Kidney (tissue), 22 donors: ENCODE measurements at places on chromosomes 4 and X. TPM values are rescaled to one million over a fixed set of nuclear protein-coding genes. Genes with fewer than 3 reads are reported as not detected.

DNA sequence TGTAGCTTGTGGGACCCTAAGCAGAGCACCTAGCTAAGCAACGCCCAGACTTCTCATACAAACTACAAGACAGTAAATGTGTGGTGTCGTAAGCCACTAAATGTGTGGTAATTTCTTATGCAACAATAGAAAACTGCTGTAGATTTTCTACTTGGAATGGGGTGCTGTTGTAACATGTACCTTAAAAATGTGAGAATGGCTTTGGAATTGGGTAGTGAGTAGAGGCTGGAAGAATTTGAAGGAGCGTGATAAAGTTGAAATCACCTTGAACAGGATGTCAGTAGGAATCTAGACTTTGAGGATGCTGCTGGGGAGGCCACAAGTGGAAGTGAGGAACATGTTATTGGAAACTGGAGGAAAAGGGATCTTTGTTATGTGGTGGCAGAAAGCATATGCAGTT lies 43.2 kb upstream of the FUNDC1 start:
- H3K36me3 ChIP-seq, result no peaks in the 10 kb centered on the region
- H3K27ac ChIP-seq, result no peak overlapping the region
- no peaks in the 10 kb centered on the region for H3K27me3 ChIP-seq

GRCh38 chrX:29488919-29489318 lies 726.4 kb upstream of the MAGEB2 start:
- no peak for DNase-seq
- no peaks in the 10 kb centered on the region for H3K36me3 ChIP-seq
- H3K4me3 ChIP-seq, result no peak overlapping the region
- H3K27me3 ChIP-seq, result no peaks in the 10 kb centered on the region
- H3K4me1 ChIP-seq, result no peaks in the 10 kb centered on the region
- no peak overlapping the region for H3K27ac ChIP-seq

GRCh38 chrX:44303119-44303518 lies 40.4 kb downstream of the EFHC2 start:
- H3K4me3 ChIP-seq, result no peak overlapping the region
- no peaks in the 10 kb centered on the region for H3K27me3 ChIP-seq
- H3K4me1 ChIP-seq, result no peaks in the 10 kb centered on the region

GRCh38 chrX:6732101-6732500 lies 197.2 kb upstream of the VCX3A start:
- H3K4me1 ChIP-seq, result no peaks in the 10 kb centered on the region
- H3K36me3 ChIP-seq, result no peaks in the 10 kb centered on the region
- H3K27ac ChIP-seq, result no peak overlapping the region
- DNase-seq, result no peak

- no peak overlapping the region for H3K27ac ChIP-seq
- no peaks in the 10 kb centered on the region for H3K27me3 ChIP-seq
- no peak for DNase-seq
- H3K4me1 ChIP-seq, result no peaks in the 10 kb centered on the region
- H3K36me3 ChIP-seq, result no peaks in the 10 kb centered on the region
- H3K4me3 ChIP-seq, result no peak overlapping the region
These were observed 80.8 kb downstream of the SLC7A11 start for GRCh38 chr4:138161351-138161750.

- peak; percentile 74 for DNase-seq
- peak within 1 kb of the TSS; percentile 44 for H3K4me3 ChIP-seq
- H3K36me3 ChIP-seq, result no peaks in the 10 kb centered on the region
These were observed at the start of gene PDGFRA for GRCh38 chr4:54228961-54229501. Gene PDGFRA (plus strand): TSS chr4:54229293. CDS start chr4:54258769, 29,476 bp downstream.

GRCh38 chr4:156662921-156663320 lies 308.7 kb downstream of the PDGFC start:
- H3K4me1 ChIP-seq, result no peaks in the 10 kb centered on the region
- no peaks in the 10 kb centered on the region for H3K27me3 ChIP-seq
- no peaks in the 10 kb centered on the region for H3K36me3 ChIP-seq

- H3K27me3 ChIP-seq, result no peaks in the 10 kb centered on the region
- no peak overlapping the region for H3K4me3 ChIP-seq
- peaks cover 7% of the 10 kb centered on the region for H3K4me1 ChIP-seq
- no peaks in the 10 kb centered on the region for H3K36me3 ChIP-seq
- H3K27ac ChIP-seq, result peak overlapping the region; percentile 33
- peak; percentile 64 for DNase-seq
These were observed 30.3 kb downstream of the TLR10 start for GRCh38 chr4:38752372-38752940.

DNA sequence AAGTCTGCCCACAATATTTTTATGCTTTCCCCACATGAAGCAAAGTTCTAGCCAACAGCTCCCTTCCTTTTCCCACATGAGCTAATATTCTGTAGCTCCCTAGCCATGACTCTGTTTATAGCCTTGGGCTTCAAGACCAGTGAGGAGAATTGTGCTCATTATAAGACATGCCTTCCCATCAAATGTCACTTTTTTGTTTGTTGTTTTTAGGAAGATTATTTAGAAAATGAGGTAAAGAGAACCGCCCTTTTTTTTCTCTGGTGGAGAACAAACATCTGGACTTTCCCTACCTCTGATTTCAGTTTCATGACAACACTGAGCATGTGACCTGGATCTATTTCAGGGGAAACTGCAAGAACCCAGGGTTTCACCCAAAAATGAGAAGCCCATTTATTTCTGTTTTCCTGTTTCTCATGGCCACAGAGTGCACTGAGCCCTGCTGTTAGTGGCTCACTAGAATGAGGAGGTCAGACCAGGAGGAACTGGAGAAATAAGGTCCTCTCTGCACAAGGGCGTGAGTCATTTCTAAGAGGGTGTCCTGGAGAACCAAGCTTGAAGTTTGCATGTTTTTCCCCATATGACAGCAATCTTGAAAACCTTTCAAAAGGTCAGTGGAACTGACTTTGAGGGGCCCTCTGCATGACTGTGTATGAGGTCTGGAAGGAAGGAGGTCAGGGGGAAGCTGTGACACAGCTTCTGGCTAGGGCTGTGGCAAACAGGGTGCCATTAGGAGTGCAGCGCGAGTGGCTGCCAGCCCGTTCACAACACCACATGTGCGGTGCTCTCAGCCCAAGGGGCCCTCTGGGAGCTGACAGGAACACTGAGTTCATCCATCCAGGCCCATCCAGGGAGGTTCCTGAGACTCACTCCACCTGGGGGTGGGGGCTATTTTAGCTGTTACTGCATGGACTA lies 55.2 kb downstream of the CHST7 start:
- no peak overlapping the region for H3K27ac ChIP-seq
- H3K36me3 ChIP-seq, result no peaks in the 10 kb centered on the region
- H3K4me1 ChIP-seq, result peaks cover 3% of the 10 kb centered on the region
- no peak overlapping the region for H3K4me3 ChIP-seq
- no peak for DNase-seq

- no peak overlapping the region for H3K4me3 ChIP-seq
- H3K27ac ChIP-seq, result no peak overlapping the region
- H3K4me1 ChIP-seq, result no peaks in the 10 kb centered on the region
These were observed 40.0 kb downstream of the TXK start for GRCh38 chr4:48093991-48094416.

- H3K27ac ChIP-seq, result no peak overlapping the region
- no peaks in the 10 kb centered on the region for H3K36me3 ChIP-seq
- no peaks in the 10 kb centered on the region for H3K4me1 ChIP-seq
- H3K27me3 ChIP-seq, result no peaks in the 10 kb centered on the region
These were observed 96.0 kb downstream of the EFHC2 start for GRCh38 chrX:44247468-44247867.

DNA sequence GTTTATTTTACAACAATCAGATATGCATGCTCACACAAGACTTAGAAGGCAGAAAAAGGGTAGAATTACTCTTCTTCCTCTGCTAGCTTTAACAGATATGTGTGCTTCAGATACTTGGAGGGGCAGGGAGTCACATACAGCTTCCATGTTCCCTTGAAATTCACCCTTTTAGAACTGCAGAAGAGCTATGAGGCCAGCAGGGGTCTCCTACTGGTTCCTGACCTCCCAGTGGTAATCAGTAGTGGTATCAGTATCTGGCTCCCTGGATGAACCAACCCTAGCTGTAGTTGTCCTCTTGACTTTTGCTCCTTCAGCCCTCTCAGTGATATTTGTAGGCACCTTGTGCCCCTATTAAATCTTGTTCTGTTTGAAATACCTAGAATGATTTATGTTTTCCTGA lies 81.5 kb downstream of the RCHY1 start:
- no peak overlapping the region for H3K4me3 ChIP-seq
- no peaks in the 10 kb centered on the region for H3K36me3 ChIP-seq
- no peaks in the 10 kb centered on the region for H3K4me1 ChIP-seq
- H3K27me3 ChIP-seq, result no peaks in the 10 kb centered on the region
- no peak for DNase-seq

DNA sequence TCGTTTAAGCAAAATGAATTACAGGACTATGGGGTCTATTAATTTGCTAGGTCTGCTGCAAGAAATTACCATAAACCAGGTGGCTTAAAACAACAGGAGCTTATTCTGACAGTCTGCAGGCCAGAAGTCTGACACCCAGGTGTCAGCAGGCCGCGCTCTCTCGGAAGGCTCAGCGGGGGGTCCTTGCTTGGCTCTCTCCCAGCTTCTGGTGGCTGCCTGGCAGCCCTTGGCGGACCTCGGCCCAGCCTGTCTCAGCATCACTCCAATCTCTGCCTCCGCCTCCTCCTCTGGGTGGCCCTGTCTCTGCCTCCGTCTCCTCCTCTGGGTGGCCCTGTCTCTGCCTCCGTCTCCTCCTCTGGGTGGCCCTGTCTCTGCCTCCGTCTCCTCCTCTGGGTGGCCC lies 580.5 kb upstream of the FAT1 start:
- H3K4me1 ChIP-seq, result no peaks in the 10 kb centered on the region
- H3K27me3 ChIP-seq, result no peaks in the 10 kb centered on the region
- H3K27ac ChIP-seq, result no peak overlapping the region
- peak; percentile 33 for DNase-seq
- no peak overlapping the region for H3K4me3 ChIP-seq
- H3K36me3 ChIP-seq, result no peaks in the 10 kb centered on the region

DNA sequence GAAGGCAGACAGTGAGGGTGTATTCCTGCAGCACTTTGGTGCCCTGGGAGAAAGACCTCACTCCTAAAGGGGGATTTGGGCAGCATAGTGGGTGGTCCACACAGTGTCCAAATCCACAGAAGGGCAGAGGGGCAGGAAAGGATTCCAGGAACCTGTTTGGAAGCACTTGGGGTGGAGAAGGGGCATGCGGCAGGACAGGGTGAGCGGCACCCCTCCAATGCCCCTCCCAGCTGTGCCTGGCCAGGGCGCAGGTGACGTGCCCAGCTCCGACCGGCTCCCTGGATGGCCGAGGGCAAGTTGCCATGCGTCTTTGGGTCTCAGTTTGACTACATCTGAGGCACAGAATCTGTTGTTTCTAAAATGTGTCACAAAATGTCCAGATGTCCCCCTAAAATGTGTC lies 66.5 kb upstream of the HMX1 start:
- no peak overlapping the region for H3K27ac ChIP-seq
- no peaks in the 10 kb centered on the region for H3K4me1 ChIP-seq
- no peak for DNase-seq
- no peaks in the 10 kb centered on the region for H3K36me3 ChIP-seq

GRCh38 chr4:144578681-144579080 lies 67.3 kb upstream of the HHIP start:
- no peak overlapping the region for H3K4me3 ChIP-seq
- no peak overlapping the region for H3K27ac ChIP-seq
- H3K27me3 ChIP-seq, result no peaks in the 10 kb centered on the region
- H3K36me3 ChIP-seq, result no peaks in the 10 kb centered on the region
- DNase-seq, result no peak
- H3K4me1 ChIP-seq, result no peaks in the 10 kb centered on the region

DNA sequence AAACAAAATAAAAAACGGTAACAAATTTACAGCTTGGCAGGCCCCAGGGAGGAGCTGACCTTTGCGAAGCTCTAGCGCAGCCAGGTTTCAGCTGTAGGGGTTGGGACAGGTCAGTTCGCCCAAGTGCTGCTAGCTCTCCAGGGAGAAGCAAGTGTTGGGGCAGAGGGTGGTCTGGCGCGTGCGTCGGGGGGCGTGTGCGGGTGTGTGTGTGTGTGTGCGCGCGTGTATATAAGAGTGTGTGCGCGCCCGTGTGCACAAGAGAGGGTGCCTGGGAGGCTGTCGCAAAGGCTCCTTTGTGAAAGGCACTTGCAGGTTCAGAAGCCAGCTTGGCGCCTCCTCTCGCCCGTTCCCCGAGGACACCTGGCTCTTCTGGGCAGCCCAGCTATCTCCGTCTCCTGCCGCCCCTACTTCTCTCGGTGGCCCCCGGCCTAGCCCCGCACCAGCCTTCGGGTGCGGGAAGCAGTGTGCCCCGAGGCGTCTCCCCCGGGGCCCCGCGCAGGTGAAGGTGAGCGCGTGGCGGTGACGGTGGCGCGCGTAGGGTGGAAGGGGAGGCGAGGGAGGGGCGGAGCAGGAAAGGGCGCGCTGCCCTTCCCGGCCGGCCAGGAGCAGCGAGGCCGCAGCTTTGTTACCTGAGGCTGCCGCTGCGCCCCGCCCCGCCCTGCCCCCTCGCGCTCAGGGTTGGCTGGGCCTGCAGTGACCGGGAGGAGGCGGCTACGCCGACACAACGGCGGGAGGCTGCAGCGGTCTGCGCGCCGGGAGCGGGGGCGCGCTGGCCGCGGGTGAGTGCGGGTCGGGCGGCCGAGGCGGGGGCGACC lies at the start of gene FHDC1:
TSS of gene FHDC1 (plus strand) at position 693 of the 815 bp plus-strand sequence. CDS start 6,735 bp downstream, outside the sequence.
- no peaks in the 10 kb centered on the region for H3K36me3 ChIP-seq
- no peaks in the 10 kb centered on the region for H3K27me3 ChIP-seq
- peak within 1 kb of the TSS; percentile 70 for H3K4me3 ChIP-seq
- H3K4me1 ChIP-seq, result no peaks in the 10 kb centered on the region
- peak; percentile 75 for DNase-seq

- no peaks in the 10 kb centered on the region for H3K4me1 ChIP-seq
- H3K27me3 ChIP-seq, result no peaks in the 10 kb centered on the region
- H3K36me3 ChIP-seq, result no peaks in the 10 kb centered on the region
- H3K27ac ChIP-seq, result no peak overlapping the region
These were observed 9.1 kb upstream of the HSPA4L start for GRCh38 chr4:127772769-127773671.

DNA sequence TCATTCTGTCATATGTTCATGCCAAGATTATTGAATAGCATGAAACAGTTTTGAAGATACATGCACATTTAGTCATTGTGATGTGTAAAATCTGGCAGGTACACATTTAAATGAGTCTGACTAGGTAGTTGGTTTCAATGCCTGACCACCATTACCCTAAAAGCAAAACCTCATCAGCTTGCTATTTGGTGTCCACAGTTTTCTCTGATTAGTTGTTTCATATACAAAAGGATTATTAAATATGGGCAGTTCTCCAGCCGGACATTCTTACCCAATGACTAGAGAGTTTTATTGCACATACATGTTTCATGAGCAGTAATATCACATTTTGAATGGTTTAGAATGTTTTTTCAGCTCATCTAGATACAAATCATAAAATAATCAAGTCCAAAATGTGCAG lies 23.7 kb downstream of the DCHS2 start:
- H3K36me3 ChIP-seq, result no peaks in the 10 kb centered on the region
- H3K4me3 ChIP-seq, result no peak overlapping the region
- no peaks in the 10 kb centered on the region for H3K27me3 ChIP-seq
- H3K27ac ChIP-seq, result no peak overlapping the region
- H3K4me1 ChIP-seq, result peaks cover 2% of the 10 kb centered on the region

GPC4 gene
- polyA plus RNA-seq, result 19.5 TPM

FAM236B gene
- not detected for polyA plus RNA-seq

ZNF157 gene
- 0.17 TPM for polyA plus RNA-seq

ESX1 gene
- polyA plus RNA-seq, result not detected

HMGN5 gene
- polyA plus RNA-seq, result 34.4 TPM

TMPRSS11A gene
- polyA plus RNA-seq, result not detected

TLL1 gene
- polyA plus RNA-seq, result 0.28 TPM
